ENCODE measurements at places on chromosomes 2 and 18.

DNA sequence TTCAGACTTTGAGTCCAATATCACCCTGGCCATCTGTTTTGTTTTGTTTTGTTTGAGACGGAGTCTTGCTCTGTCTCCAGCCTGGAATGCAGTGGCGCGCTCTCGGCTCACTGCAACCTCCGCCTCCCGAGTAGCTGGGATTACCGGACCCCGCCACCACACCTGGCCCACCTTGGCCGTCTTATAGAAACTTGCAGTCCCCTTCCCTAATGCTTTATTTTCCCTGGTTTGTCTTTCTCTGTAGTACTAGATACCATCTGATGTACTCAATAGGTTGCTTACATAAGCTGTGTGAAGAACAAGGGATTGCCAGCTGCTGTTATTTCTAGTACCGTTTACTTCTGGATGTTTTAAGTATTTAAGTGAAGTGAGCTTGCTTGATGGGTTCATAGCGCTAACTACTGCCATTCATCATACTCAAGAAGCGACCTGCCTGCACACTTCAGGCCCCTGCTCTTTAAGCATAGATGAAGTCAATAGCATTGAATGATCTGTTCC, 1.2 kb downstream of the RPL31 start:
- DNase-seq: no peak

DNA sequence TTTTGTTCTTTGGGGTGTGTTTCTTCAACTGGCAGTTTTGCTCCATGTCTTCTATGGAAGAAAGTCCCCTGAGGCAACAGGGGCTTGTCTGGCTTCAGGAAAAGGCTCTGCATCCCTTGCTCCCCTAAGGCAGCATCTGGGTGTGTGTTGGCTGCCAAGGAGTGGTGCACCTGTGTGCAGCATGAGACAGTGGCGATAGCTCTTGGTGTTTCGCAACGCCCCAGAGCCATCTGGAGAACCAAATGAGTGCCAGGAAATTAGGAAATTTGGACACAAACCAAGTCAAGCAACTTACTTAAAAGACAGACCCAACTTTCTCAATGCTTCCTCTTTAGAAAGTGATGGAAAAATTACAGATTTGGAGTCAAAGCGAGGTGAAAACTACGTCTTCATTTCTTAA, 1044.4 kb upstream of the CNTNAP5 start:
- DNase-seq: no peak

GRCh38 chr2:6967301-6967700, 50.1 kb downstream of the RNF144A start:
- no peak for DNase-seq

DNA sequence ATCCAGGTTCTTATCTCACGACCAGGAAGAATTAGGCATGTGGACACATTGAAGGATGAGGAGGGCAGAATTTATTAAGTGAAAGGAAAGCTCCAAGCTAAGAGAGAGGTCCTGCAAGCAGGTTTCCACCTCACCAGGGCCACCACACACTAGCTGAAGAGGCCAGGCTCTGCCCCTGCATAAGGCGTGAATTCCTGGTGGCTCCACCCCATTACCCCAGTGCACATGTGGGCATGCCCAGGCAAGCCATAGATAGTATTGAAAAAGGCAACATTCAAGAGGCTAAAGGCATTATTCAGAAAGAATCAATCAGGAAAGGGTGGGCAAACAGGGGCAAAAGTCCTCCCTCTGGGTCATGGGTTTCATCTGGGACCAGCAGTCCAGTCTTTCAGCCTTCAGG, 30.9 kb upstream of the GRP start:
- DNase-seq: no peak

- DNase-seq: no peak
Observed at GRCh38 chr2:197266477-197266876, 44.1 kb downstream of the ANKRD44 start.

DNA sequence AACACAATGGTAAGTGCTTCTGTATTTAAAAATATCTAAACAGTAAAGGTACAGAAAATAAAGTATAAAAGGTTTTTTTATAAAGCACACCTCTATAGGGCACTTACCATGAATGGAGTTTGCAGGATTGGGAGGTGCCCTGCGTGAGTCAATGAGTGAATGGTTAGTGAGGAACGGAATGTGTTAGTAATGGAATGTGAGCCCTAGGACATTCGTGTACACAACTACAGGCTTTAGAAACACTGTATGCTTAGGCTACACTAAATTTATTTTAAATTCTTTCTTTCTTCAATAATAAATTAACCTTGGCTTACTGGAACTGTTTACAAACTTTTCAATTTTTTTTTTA, 337.9 kb upstream of the SLC39A10 start:
- DNase-seq: no peak

DNA sequence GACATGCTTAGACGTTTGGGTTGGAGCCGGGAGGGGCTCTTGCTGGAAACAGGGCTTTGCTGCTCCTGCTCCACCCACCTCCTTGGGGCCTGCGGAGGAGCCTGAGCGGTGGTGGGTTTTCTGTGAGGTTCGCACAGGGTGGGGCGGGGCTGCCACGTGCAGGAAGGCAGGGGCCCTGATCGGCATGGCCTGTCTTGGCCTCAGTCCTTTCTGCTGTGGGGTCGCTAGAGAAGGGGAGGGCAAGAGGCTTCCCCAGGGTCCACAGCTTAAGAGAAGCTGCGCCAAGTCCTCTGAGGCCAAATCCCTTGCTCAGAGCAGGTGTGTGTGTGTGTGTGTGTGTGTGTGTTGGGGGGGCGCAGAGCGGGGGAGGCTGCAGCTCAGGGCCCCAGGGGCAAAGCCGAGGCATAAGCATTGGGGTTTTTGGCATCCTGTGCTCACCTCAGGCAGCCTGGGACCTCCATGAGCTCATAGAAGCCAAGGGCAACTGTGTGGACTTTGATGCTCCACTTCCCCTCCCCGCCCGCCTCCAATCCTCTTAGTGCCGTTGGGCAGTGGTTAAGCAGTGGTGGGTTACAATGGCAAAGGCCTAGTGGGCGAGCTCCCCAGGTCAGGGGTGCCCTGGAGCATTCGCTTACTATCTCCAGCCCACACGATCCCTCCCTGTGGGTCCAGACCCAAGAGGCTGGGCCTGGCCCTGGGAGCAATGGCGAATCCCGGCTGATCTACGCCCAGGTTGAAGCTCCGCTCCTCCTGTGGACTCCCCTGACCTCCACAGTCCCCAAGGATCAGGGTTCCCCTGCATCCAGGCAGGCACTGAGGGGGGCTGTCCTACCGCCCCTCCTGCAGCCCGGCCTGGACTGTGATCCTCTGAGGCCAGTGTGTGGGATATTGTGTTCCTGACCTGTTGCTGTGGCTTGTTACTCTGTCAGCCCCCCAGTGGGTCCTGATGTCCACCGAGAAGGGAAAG, 28.9 kb downstream of the TOGARAM2 start:
- DNase-seq: no peak

DNA sequence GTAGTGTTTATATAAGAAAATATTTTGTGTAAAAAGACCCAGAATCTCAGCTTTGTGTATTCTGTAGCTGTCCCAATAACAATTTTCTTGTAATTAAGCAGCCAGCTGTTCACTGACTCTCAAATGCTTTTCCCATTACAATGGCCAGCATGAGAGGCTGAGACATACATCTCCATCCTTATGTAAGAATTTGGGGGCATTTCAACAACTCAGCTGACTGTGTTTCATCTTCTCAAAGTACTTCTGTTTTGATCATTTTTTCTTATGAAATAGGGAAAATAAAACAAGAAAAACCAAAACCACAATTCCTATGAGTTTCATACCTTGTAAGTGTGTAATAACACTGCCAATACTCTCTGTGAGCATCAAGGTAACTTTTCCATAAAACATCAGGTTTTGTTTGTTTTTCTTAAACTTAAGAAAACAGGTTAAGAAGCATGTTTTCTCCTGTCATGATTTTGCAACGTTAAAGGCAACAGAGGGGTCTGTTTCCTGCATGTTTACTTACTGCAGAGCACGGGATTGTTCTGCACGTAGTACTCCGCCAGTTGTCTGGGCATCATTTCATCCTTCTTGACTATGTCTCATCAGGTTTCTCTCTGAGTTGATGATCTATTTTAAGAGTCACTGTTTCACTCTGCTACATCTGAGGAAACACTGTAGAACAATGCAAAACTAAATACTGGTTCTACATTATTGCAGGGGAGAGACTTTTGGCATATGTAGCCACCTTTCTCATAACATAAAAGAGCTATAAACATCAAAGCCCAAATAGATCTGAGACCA, 62.9 kb upstream of the CYRIA start:
- peak; percentile 68 for DNase-seq

Data from inflammatory macrophage treated with lipopolysaccharide for 1 hour (primary cell).